ENCODE measurements at places on chromosomes 12 and 14. TPM values are rescaled to one million over a fixed set of nuclear protein-coding genes. Genes with fewer than 3 reads are reported as not detected.
A peak's percentile ranks its signal among the peaks of the same experiment; 100 is the strongest.

CCDC77 gene
- 22.4 TPM for total RNA-seq

PGF gene
- 9.3 TPM for total RNA-seq

DLGAP5 gene
- total RNA-seq: 78.0 TPM

TAS2R19 gene
- total RNA-seq: not detected

ACOT6 gene
- not detected for total RNA-seq

ERP27 gene
- not detected for total RNA-seq

STXBP6 gene
- not detected for total RNA-seq

SPIC gene
- not detected for total RNA-seq

BDKRB2 gene
- 3.8 TPM for total RNA-seq

KRT86 gene
- 8.1 TPM for total RNA-seq

GRCh38 chr12:62599854-62600437 lies 133.3 kb downstream of the MON2 start:
- no peak for DNase-seq

GRCh38 chr14:71487941-71488340 lies 444.3 kb upstream of the RGS6 start:
- peak; percentile 26 for DNase-seq

DNA sequence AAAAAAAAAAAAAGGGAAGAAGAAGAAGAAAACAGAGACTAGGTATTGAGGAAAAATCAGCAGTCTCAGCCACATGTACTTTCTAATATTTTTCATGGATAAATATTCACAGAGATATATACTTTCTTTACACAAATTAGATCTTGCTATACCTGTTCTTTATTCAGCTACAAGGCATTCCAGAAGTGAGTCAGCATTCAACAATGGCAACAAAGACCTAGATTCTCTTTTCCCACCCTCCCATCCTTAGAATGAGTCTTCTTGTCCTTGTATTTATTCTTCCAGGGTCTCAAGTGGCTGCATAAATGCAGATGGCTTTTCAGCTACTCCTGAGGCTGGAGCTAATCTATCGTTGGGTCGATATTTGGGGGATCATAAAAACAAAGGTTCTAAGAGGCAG lies 93.0 kb downstream of the NT5DC3 start:
- peak; percentile 24 for DNase-seq

DNA sequence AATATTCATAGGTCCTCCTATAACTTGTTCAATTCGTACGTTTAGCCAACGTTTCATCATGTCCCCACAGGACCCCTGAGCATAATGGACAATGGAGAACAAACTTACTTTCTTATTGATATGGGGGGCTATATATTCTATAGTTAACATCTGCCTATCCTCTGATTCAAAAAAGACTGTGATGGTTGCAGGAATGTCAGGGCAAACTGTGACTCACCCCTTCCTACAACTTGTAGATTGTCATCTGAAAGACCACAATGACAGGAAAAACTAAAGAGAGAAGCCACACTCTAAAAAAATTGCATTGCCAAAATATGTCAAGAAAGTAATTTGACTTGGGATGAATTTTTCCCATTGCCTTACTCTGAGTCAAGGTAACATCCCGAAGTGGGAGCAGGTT lies 50.8 kb downstream of the CATSPERB start:
- DNase-seq: no peak

DNA sequence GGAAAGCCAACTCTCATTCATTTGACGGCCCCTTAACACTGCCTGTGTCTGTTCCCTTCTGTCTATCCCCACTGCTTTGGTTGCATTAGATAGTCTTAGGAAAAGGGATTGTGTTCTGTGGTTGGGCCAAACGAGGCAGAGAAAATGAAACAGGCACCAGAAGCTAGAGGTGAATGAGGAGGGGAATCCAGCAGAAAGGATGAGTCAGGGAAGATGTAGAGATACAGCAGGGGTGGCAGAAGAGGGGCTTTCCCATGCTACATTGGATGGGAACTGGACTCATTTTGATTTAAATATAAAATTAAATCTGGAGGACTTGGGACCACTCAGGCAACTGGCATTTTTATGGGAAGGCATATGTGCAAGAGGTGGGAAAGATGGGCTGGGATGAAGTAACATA lies 43.3 kb downstream of the OTOGL start:
- peak; percentile 40 for DNase-seq

DNA sequence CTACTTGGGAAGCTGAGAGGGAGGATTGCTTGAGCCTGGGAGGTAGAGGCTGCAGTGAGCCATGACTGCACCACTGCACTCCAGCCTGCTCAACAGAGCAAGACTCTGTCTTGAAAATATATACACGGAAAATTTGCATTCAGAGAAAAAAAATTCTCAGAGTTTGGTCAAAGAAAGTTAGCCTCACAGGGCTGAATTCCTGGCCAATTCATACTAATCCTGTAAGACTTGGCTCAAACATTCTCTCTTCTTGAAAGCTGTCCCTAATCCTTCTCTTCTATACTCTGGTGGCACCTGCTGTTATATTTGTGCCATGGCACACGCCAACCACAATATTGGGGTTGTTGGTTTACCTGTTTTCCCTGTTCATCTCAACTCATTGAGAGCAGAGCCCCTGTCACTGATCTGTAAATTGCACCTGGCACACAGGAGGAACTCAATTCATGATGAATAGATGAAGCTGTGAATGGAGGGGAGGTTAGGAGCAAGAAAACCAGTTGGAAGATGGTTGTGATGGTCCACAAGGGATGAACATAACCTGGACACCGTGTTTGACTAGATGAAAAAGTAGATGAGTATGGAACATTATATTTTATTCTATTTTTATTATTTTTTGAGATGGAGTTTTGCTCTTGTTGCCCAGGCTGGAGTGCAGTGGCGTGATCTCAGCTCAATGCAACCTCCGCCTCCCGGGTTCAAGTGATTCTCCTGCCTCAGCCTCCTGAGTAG lies 36.8 kb upstream of the SPTSSA start:
- DNase-seq: peak; percentile 61

DNA sequence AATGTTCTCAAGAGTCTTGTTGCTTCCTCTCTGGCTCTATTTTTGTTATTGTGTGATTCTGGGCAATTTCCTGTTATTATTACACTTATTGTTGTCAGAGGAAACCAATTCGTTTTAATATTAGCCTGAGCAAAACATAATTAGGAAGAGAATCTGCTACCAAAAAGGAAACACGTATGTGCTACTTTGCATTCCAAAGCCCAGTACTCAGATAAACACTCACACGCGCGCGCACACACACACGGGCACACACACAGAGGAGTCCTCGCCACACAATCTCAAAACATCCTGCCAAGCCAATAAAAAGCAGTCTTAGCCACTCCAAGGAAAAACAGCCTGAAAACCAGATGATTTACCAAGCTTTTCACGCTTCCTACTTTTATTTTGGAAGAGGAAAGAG lies 400.7 kb downstream of the NUAK1 start:
- DNase-seq: peak; percentile 40

GRCh38 chr12:108589028-108589839 lies 8.7 kb downstream of the TMEM119 start:
- DNase-seq: no peak

DNA sequence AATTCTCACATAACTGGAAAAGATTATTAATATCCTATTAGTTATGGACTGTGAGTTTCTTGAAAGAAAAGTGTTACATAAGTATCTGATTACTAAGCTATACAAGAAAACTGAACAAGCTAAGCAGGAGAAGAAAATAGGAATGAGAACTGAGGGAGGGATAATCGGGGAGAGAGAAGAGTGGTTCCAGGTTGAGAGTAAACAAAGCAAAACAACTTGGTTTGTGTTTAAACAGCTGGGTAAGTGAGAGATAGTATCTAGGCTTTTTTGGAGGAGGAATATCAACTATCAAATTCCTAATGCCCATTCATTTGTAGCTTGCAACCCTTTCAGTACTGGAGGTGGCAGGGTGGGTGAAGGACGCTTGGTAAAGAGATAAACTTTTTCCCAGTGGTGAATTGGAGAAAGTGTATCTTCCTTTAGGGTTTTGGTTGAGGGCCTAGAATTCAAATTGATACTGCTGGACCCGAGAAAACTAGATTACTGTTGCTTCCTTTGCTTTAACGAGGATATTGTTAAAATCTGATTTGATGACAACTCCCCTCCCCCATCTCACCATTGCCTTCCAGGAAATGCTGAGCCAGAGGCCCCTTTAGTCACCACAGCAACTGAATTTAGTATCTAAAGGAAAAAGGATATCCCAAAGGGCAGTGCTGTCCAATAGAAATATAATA lies 2.0 kb upstream of the SLC2A3 start:
- peak; percentile 33 for DNase-seq

- DNase-seq: no peak
Observed at GRCh38 chr14:69708586-69709560, 58.1 kb upstream of the SRSF5 start.

- DNase-seq: no peak
Observed at GRCh38 chr14:104440297-104440956, 139.1 kb upstream of the C14orf180 start.

- no peak for DNase-seq
Observed at GRCh38 chr12:51913071-51914033, 6.0 kb downstream of the ACVRL1 start.

- DNase-seq: no peak
Observed at GRCh38 chr14:99119554-99120525, 152.2 kb downstream of the BCL11B start.

- peak; percentile 26 for DNase-seq
Observed at GRCh38 chr14:58118097-58118815, 33.8 kb downstream of the ARMH4 start.

GRCh38 chr14:51929166-51929565 lies 60.2 kb upstream of the RTRAF start:
- peak; percentile 7 for DNase-seq

DNA sequence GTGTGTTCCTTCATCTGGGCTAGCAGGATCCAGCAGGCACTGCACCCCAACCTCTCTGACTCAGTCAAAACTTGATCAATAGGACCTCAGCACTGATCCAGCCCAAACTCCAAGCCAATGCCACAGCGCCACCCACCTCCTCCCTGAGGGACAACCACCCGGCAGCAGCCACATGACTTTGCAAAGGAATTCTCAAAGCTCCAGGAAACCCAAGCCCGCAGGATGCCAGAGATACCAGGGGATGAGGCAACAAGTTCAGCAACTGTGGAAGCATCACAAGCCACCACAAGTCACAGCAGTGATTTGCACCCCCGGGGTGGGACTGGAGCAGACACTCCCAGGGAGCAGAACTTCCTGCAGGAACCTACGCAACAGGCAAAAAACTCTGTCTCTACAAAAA lies 37.3 kb downstream of the ACTN1 start:
- peak; percentile 99 for DNase-seq

DNA sequence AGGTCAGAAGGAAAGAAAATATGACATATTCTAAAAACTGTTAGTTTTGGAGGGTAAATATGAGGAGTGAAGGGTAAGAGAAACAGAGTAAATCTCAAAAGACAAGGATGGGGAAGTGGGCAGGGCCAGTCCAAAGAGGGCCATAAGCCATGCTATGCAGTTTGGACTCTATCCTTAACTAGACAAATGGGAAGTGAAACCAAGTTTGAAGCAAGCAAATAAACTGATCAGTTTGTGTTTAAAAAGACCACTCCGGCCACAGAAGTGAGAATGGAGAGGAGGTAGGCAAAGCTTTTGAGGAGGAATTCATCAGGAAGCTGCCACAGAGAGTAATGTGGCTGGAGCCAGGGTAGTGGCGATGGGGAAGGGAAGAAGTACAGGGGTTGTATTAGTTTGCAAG lies 37.5 kb upstream of the DAAM1 start:
- no peak for DNase-seq

- peak; percentile 30 for DNase-seq
Observed at GRCh38 chr12:48002773-48003218, 1.5 kb downstream of the COL2A1 start.

GRCh38 chr14:33539918-33540357 lies 410.9 kb downstream of the EGLN3 start:
- DNase-seq: no peak

GRCh38 chr12:124085419-124086296 lies 112.6 kb downstream of the ZNF664 start:
- DNase-seq: no peak
